ENCODE measurements at places on chromosomes 3 and 15.

GRCh38 chr15:95563634-95564033 lies 766.9 kb upstream of the NR2F2 start:
- no peak for DNase-seq

DNA sequence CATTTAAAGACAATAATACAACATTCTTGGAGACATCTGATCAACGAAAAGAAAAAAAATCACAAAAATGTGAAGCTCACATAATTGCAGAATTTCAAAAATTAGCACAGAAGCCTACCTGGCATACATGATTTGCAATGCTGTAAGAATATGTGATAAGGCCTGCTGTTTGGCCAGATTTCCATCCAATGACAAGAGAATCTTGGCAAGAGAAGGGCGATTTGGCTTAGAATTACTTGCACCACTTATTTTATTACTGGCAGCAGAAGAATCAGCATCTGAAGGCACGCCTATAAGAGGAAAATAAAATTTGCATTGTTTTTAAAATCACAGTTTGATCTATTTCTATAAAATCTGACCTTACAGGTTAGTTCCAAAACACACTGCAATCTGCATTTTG lies 70.3 kb upstream of the OCA2 start:
- no peak for DNase-seq

DNA sequence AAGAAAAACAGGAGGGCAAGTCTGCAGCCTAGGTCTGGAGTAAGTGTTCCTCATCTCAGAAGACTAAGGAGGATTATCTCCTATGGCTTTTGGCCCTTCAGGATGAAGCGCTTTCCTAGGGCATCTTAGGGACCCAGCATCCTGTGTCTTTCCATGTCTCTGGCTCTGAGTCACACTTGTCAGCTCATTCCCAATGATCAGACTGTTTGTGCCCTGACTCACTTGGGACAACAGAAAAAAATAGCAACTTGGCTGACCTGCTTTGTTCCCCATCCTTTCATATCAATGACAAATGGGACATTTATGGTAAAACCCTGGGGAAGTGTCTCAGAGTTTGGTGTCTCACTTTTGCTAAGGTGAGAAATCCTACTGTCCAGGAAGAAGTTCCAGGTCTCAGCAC lies 76.2 kb upstream of the OXTR start:
- DNase-seq = no peak

- DNase-seq = no peak
These were observed 262.3 kb downstream of the GAP43 start for GRCh38 chr3:115885621-115886020.

- no peak for DNase-seq
These were observed 35.0 kb upstream of the TNFAIP8L3 start for GRCh38 chr15:51129535-51130188.

Data from suppressor macrophage (primary cell).